ENCODE measurements at places on chromosomes 13 and 19.

DNA sequence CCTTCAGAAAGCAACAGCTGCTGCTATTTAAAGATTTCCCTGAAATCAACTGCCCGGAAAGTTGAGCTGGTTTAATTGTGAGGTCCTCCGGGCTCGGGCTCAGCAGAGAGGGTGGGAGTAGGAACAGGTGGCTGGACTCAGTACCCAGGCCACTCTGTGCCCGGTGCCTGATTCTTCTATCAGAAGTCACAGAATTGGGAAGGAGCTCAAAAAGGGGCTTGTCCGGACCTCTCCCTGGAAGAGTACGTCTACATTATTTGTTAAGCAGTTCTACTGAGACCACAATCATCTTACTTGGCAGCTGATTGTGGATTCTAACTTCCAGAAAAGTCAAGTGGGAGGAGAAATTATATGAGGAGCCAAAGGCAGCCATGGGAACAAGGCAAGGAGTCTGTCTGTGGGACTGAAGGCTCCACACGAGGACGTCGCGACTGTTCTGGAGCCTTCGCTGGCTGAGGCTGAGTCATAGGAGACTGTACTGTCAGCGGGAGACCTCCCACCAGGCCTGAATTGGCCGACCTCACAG lies 91.7 kb upstream of the ANKRD10 start:
- DNase-seq, result no peak

DNA sequence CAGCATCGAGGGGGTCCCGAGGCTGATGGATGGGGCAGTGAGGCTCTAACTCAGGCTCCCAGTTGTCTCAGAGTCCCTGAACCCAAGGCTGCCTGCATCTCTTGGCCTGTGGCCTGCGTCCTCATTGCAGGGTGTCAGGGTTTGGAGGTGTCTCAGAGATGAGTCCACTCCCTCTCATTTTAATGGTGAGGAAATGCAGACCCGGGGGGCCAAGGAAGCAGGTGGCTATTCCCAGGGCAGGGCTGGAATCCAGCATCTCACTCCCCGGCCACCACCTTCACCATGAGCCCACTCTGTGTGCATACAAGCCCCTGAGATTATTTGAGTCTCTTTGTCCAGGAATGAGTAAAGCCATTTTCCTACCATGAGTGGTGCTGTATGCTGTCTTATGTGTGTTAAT lies 21.4 kb downstream of the TEX29 start:
- no peak for DNase-seq

DNA sequence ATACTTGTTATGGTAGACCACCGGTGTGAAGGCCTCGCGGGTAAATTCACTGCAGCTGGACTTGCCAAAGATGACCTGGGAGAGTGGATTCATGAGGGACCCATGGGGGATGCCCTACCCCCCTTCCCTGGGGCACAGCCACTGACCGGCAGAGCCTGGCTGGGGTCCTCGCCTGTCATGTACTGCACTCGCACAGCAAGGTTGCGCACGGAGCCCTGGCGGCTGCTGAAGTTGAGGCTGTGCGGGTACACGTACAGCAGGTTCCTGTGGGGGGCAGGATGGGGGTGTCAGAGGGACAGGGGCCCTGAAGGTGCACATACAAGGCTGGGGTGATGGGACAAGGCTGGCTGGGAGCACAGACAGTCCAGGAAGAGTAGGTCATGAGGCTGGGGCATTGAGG lies 1.4 kb upstream of the ANGPTL8 start:
- DNase-seq, result no peak

GRCh38 chr13:66222926-66223325 lies 1007.2 kb downstream of the PCDH9 start:
- DNase-seq, result no peak

DNA sequence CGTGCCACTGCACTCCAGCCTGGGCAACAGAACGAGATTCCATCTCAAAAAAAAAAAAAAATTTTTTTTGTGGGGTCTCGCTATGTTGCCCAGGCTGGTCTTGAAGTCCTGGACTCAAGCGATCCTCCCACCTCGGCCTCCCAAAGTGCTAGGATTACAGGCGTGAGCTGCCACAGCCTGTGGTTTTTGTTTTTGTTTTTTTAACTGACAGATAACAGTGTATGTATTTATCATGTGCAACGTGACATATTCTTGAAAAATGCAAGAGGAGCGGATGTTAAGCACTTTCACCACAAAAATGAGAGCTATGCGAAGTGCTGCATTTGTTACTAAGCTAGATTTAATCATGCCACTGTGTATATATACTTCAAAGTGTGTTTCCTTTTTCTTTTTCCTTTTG lies 49.0 kb downstream of the ARHGEF18 start:
- DNase-seq, result no peak

DNA sequence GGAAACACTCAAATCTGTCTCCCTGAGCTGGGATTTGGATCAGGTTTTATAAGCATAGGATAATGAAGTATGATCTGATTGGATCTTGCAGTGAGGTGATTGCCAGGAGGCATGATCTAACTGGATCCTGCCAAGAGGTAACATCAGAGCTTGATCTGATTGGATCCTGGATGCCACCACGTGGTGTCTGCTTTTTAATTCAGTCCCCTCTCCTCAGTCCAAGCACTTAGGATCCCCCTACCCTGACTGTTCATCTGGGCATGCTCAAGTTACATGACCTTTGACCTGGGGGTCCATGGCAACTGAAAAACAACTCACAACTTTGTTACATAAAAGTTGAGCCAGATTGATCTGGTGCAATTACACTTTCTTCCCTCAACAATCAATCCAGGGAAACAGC lies 47.5 kb upstream of the LSM14A start:
- DNase-seq, result no peak

Data from cortex of kidney (tissue), 1 donor.